ENCODE measurements at places on chromosomes 11 and 22.

DNA sequence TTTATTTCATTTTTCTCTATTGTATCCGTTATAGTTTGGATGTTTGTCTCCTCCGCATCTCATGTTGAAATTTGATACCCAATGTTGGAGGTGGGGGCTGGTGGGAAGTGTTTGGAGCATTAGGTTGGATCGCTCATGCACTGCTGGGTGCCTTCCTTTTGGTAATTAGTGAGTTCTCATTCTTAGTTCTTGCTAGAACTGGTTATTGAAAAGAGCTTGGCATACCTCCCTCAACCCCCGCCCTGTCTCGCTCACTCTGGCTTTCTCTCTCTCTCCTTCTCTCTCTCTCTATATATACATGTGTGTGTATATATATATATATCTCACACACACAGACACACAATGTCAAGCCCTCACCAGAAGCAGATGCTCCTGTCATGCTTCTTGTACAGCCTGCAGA lies 978.7 kb downstream of the DLG2 start:
- no peak for DNase-seq

- DNase-seq: no peak
These were observed 21.0 kb downstream of the GUCY1A2 start for GRCh38 chr11:106997227-106997626.

- DNase-seq: peak; percentile 89
These were observed 1.1 kb downstream of the SLC3A2 start for GRCh38 chr11:62881579-62882430.

- DNase-seq: peak; percentile 44
These were observed 1.4 kb downstream of the ASCL2 start for GRCh38 chr11:2268729-2269600.

GRCh38 chr11:86800960-86801272 lies 574 bp downstream of the PRSS23 start:
- DNase-seq: no peak

- no peak for DNase-seq
These were observed 13.9 kb downstream of the OVCH2 start for GRCh38 chr11:7692426-7692825.

DNA sequence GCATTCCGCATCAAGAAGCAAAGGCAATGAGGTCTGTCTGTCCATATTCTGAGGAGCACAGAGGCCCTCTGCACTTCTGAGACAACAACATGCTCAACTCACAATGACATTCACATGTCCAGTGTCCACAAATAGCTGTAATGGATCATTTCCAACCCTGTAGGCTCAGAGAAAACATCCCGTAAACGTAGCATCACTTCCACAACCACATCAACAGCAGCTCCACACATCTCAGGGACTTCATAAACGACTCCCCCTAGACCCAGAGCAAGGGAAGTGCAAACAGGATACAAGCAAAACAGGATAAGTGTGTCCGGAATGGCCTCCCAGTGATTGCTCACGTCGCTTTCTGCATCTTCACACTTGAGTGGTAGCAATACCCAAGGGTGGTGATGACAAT lies 100.2 kb downstream of the SYN3 start:
- no peak for DNase-seq

DNA sequence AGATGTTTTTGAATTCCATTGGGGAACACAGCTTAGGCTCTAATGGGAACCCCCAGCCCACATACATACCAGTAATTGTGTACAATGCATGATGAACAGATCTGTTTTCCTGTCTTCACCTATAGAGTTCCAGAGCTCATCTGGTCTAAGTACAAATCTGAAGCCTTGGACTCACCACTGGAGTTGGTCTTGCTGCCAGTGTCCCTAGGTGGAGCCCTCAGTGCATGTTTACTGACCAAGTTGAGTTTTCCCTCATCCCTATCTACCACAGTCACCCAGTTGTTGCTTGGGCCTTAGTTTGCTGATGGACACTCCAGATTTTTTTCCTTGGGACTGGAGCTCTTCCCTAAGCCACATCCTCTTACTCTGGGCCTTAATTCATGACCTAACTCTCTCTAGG lies 159.2 kb upstream of the DDI1 start:
- DNase-seq: no peak

DNA sequence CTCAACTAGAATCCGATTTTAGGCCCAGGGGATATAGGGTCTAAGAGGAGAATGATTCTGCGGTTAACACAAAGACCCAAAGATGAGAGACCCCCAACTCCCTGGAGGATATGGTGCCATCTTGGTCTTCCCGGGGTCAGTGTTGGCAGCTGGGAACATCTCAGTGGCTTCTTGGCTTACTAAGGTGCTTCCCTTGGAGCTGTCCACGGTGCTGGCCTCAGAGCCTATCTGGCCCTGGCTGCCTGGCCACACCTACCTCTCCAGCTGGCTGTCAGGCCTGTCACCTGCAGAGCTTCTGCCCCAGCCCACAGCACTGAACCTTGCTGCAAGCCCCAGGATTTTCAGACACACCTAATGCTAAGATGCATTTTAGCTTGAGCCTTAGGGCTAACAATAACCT lies 70.7 kb upstream of the THY1 start:
- DNase-seq: no peak

Measured in activated CD8-positive, alpha-beta memory T cell treated with anti-CD3 and anti-CD28 coated beads for 1 hour (primary cell).